ENCODE measurements at places on chromosomes 2 and 18.

- no peak for DNase-seq
Observed at GRCh38 chr18:64747803-64748202, 598.9 kb upstream of the LINC00305 start.

DNA sequence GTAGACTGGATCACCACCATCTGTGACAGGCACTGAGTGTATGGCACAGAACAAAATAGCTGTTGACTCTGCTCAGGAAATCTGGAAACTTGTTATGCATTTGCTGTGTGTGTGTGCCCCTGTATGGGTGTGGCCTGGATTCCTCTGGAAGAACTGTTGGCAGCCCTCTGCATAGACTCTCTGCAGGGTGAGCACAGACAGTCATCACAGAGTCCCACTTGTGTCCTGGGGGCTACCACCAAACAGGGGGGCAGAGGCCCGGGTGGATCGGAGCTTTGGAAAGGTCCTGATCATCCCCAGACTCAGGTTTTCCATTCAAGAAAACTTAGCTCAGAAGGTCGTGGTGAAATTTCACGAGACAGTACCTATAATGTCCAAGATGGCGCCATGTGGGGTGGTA is 258.6 kb downstream of the SOX11 start:
- no peak for DNase-seq

DNA sequence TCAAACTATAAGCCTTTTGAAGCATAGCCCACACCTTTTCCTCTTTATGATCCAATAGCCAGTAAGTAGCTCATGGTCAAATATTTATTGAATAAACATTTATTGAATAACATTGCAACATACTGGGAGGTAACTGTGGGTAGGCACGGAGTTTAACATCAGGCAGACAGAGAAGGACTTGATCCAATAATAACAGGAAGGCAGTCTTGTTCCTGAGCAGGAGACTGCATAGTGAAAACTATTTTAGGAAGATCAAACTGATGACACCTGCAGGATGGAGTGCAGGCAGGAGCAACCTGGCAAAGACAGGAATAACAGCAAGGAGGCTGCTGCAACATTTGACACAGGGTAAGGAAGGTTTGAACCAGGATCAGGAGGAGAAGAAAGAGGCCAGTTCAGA is 3.1 kb upstream of the DCTN1 start:
- no peak for DNase-seq

GRCh38 chr2:172380436-172381274 is 46.7 kb upstream of the ITGA6 start:
- DNase-seq: no peak

DNA sequence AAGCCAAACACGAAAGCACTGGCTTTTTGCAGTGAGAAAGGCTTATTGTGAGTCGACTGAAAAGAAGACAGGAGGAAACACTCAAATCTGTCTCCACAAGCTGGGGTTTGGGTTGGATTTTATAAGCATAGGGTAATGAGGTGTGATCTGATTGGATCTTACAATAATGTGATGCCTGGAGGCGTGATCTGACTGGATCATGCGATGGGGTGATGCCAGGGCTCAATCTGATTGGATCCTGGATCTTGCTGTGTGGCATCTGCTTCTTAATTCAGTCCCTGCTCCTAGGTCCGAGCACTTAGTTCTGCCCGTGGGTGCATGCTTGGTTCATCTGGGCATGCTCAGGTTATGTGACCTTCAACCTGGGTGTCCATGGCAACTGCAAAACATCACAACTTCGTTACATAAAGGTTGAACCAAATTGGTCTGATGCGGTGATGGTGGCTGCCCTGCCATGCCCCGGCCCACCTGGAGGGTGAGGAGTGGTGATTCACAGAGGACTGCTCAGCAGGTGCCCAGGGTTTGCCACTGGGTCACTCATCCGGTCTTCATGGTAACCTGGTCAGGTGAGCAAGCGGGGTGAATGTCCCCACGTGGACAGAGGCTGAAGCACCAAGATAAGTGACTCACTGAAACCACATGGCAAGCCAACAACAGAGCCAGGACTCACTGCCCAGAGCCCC is 111.0 kb downstream of the KCNF1 start:
- DNase-seq: no peak

DNA sequence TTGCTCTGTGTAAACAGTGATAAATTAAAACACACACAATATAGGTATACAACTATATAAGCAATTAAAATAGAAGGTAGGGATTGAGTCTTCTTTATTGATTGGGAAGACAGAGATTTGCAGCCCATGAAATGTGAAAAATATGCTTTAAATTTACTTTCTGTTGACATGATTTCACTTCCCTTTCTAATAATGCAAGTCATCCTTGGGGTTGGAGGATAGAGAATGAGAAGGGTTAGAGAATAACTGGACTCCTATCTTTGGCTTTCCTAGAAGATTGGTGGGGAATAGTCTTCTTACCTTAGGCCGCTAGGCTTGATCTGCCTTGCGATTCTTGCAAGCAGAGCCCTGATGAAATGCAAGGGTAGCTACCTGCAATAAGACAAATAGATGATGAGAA is 339.8 kb downstream of the NYAP2 start:
- no peak for DNase-seq

DNA sequence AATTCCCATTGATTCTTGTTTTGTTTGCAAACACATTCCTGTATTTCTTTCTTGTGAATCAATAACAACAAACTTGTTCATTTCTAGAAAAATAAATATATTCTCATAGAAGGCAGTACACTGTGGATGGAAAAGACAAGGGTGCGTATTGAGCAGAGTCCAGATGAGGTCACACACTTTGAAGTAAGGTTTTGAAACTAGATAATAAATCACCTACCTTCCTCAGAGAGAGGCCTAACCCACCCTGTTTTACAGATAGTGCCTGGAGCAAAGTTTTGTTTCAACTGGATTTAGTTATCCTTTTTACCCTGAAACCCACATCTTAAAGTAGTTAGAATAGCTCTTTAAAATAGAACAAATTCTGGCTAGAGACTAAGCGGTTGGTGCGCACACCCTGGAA is 137.1 kb upstream of the PIEZO2 start:
- no peak for DNase-seq

DNA sequence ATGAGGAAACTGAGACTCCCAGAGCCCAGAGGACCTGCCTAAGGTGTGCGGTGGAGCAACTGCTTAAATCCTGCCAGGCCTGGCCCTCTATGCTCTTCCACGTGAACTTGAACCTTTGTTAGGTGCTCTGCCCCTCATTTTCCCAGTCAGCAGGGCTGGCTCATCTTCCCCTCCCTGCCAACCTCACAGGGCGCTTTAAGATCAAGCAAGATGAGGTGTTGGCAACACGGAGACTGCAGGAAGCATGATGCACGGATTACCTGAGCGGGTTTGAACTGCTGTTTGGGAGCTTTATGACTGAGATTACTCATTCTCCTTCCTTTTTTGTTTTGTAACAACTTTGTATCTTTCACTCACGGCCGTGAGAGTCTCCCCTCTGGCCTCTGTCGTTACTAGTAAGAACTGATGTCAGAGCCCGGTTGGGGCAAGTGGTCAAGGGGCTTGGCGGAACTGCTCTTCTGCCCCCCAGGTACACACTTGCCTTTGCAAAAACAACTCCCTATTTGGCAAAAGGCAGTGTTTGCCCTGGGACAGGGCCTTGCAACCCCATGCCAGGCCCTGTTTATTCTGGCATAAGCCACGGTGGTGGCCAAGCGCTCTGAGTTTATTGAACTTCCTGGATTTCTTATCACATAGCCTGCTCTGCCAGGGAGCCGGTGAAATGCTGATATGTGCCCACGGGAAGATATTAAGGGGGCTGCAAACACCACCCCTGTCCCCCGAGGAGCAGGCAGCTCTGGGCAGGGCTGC is 127.8 kb downstream of the INHBB start:
- no peak for DNase-seq

- DNase-seq: no peak
Observed at GRCh38 chr2:7012141-7012764, 95.0 kb downstream of the RNF144A start.

- DNase-seq: no peak
Observed at GRCh38 chr2:287471-287885, 413 bp downstream of the ALKAL2 start.

- DNase-seq: no peak
Observed at GRCh38 chr18:45836242-45837205, 11.0 kb downstream of the SIGLEC15 start.

DNA sequence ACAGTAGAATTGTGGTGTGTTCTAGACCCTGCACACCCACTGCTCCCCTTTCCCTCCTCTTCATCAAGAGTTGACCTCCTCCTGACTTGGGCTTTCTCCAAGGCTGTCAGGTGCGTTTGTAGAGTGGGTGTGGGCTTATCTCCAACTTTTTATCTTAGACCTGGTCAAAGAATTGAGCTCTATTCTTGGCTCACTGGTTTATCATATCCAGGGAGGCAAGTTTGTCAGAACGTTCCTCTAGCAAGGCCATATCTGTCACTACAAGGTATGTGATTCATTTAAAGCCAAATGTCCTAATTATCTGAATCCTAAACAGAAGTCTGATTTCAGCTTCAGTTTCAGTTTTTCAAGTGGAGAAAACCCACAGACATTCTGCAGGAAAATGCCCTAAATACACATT is 117.1 kb upstream of the MGAT5 start:
- DNase-seq: no peak

GRCh38 chr2:39665811-39666490 is at the start of gene TMEM178A:
TSS of gene TMEM178A (plus strand) at chr2:39665917. CDS start at chr2:39665975, 58 bp downstream.
- DNase-seq: no peak

GRCh38 chr2:9971105-9971818 is 19.8 kb downstream of the GRHL1 start:
- DNase-seq: no peak

GRCh38 chr2:179622112-179622511 is 239.3 kb downstream of the ZNF385B start:
- DNase-seq: no peak

DNA sequence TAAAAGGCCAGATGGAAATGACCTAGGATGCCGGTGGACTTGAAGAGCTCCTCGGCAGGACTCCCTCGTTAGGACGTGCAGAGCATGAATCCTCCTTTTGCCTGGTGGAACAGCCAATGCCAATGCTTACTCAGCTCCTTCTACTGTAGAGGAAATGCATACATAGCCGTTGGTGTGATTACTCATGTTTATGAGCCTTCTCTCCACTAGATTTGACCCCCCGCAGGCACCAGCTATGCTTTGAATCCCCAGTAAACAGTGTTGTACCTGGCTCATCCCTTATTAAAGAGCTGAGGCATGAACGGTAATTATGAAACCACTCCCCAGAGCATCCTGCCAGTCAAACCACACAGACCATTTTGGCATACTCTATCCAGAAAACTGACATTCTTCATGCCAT is 172.8 kb downstream of the ANTXR1 start:
- DNase-seq: no peak

GRCh38 chr18:68604256-68604655 is 110.7 kb downstream of the TMX3 start:
- no peak for DNase-seq

DNA sequence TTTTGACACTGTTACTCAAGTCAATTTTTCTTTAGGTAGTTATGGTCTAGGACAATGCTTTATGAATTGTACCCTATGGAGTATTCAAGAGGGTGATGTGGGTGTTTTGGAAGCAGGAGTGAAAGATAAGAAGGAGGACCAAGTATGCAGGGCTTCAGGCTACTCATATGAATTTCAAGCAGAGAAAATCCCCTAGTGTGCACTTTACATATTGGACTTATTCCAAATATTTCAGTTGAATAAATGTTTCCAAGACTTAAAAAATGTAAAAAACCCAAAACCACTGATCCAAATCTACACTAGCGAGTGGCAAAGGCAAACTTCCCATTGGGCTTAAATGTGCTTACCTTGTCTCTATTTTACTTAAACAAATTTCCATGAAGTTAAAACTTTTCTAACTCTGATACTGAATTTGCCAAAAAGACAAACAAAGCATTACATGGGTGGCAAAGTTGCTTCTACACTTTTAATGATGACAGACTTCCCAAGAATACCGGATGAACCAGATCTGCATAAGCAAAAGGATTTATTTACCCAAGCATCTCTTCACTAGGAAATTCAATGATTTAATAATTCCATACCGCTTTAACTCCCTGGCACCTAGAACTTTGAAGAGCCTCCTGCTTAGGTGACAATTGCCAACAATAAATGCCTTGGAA is 1233.5 kb upstream of the NXPH2 start:
- no peak for DNase-seq

GRCh38 chr2:45821558-45822271 is 170.2 kb downstream of the PRKCE start:
- DNase-seq: no peak

GRCh38 chr18:12652861-12653401 is 5.0 kb downstream of the SPIRE1 start:
- no peak for DNase-seq
